ENCODE measurements at places on chromosomes 2 and 18.

DNA sequence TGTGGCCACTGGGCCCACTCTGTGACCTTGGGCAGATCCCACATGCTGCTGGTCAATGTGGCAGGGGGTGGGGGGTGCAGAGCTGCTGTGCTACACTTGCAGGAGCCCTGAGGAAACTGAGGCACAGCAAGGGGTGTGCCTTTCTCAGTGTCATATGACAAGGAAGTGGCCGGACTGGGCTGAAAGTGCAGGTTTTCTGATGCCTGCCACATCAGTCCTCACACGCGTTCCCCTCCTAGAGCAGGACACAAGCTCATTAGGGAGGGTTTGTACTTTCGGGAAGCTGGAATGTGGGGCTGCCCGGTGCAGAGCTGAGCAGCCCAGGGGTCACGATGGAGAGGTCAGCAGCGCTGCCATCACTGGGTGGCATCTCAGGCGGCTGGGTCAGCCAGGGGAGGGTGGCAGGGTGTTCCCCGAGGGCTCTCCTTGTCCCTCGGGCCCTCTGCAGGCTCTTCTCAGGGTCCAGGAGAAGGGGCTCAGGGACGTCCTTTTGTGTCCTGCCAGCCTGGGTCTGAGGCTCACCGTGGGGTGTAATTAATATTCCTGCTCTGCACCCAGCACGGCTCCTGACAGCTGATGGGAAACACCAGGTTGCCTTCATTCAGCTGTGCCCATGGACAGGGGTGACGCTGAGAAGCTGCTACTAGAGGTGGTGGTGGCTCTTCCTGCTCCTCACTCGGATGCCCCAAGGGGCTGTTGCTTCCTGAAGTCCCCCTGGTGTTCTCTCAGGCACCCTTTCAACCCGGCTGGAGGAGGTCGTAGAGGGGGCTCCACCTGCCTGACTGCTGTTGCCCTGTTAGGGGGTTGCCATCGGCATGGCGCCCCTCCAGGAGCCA, 62.1 kb upstream of the HDAC4 start:
- no peak for DNase-seq

GRCh38 chr2:8831516-8831915, 5.9 kb downstream of the KIDINS220 start:
- no peak for DNase-seq

DNA sequence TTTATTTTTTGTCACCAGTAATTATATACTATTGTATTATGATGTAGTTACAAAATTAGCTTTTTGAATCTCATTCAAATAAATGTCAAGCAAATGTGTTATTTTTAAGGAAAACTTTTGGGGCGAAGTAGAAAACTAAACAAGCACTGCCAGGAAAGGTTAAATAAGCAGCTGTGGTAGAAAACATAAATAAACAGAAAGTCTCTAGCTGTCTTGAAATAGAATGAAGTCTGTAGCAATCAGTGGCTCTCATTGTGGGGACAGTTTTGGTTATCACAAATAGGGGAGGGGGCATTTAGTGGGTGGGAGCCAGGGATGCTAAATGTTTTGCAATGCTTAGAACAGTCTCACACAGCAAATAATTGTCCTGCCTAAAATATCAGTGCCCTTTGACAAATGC, 3.4 kb downstream of the INSIG2 start:
- no peak for DNase-seq

- DNase-seq: no peak
Observed at GRCh38 chr18:54254265-54254758, 15.0 kb upstream of the POLI start.

DNA sequence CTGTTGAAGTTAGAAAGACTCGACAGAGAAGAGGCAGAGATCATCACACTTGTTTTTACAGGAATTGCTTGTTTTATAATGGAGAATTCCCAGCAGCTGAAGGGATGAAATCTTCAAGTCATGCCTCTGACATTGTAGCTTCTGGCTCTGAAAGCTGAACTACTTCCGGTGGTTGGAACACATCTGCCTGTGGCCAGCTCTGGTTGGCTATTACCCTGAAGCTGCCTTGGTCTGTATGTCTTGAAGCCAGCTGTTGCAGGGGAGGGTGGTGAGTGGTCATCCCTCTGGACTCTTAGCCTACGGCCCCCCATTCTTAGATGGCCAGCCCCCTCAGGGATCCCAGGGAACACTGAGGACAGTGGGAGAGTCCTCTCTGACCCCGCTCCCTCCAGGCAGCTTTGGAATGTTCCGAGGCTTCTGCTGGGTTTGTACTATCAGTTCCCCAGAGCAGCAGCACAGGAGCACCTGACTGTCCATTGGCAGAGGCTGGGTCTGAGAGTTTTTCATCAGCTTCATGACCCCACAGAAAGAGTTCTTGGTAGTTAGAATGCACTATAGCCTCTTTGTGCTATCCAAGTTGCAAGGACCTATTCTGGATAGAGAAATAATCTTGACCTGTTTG, 87.4 kb upstream of the CAPN13 start:
- DNase-seq: no peak

GRCh38 chr2:128497461-128497860, 178.8 kb upstream of the HS6ST1 start:
- DNase-seq: no peak

- DNase-seq: no peak
Observed at GRCh38 chr18:76908277-76908676, 85.9 kb downstream of the ZNF236 start.

- no peak for DNase-seq
Observed at GRCh38 chr2:222525811-222526210, 101.5 kb downstream of the SGPP2 start.

Measured in AML-193 (cell line).